ENCODE measurements at places on chromosomes 4 and X. TPM values are rescaled to one million over a fixed set of nuclear protein-coding genes. Genes with fewer than 3 reads are reported as not detected.
A peak's percentile ranks its signal among the peaks of the same experiment; 100 is the strongest.

Gene STPG2
- total RNA-seq, result under 0.01 TPM

Gene STAP1
- total RNA-seq, result not detected

Gene CETN2
- total RNA-seq, result 40.8 TPM

Gene ADGRG4
- total RNA-seq, result not detected

Gene PDCL2
- total RNA-seq, result not detected

Gene RADX
- 1.7 TPM for total RNA-seq

Gene MAGEC1
- total RNA-seq, result not detected

Gene RBMXL3
- not detected for total RNA-seq

Gene CT47A7
- not detected for total RNA-seq

Gene DDX60
- total RNA-seq, result 23.1 TPM

Gene HOPX
- 3.3 TPM for total RNA-seq

Gene F11
- not detected for total RNA-seq

Gene POLN
- total RNA-seq, result 5.6 TPM

Gene MAGEA4
- total RNA-seq, result not detected

Gene PPARGC1A
- total RNA-seq, result 4.4 TPM

Gene MAGEH1
- 16.5 TPM for total RNA-seq

Gene PCDH10
- 0.66 TPM for total RNA-seq

Gene SLC6A14
- total RNA-seq, result not detected

Gene ATP8A1
- 4.8 TPM for total RNA-seq

Gene DMRTC1
- total RNA-seq, result not detected

Gene TRIM61
- 4.5 TPM for total RNA-seq

GRCh38 chr4:75007891-75008290 is 75.0 kb downstream of the PARM1 start:
- DNase-seq, result no peak

- peak; percentile 2 for DNase-seq
Measured at GRCh38 chrX:15299941-15300851, 15.2 kb downstream of the ASB11 start.

DNA sequence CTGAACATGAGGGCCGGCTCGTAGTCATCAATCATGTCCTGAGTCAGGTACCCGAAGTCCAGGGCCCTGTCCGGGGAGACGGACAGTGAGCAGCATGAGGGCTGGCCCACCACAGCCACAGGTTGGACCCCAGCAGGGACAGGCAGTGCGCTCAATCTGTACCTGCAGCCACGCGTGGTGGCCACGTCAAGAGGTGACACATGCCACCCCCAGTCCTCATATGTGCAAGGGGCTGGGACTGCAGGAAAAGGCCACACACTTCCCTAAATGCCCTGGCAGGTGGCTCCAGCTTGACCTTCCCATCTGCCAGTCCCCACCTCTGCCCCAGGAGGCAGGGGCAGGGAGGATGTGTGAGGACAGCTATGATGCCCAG is 73.8 kb upstream of the MXD4 start:
- no peak for DNase-seq

DNA sequence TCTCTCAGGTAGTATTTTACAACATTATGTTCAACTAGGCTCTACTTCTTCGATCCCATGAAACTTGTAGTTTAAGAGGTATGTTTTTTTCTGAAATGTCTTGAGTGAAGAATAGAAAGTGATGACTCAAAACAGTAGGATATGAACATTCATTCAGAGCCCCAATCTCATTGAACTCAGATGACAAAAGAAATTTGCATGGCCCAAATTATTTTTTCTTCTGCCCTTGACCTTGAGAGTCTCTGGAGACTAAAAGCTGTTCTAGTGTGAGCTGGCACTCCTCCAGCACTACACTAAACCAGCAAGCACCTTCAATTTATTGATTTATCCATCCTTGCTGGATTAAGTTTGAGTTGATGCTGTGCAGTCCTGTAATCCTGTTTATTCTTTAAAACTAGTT is 4.0 kb downstream of the DCLK2 start:
- no peak for DNase-seq

- no peak for DNase-seq
Measured at GRCh38 chr4:113276464-113277170, 227.2 kb downstream of the ANK2 start.

GRCh38 chr4:100493756-100494155 is 24.1 kb downstream of the EMCN start:
- DNase-seq, result peak; percentile 45

GRCh38 chr4:144687466-144687865 is 41.5 kb downstream of the HHIP start:
- DNase-seq, result no peak

DNA sequence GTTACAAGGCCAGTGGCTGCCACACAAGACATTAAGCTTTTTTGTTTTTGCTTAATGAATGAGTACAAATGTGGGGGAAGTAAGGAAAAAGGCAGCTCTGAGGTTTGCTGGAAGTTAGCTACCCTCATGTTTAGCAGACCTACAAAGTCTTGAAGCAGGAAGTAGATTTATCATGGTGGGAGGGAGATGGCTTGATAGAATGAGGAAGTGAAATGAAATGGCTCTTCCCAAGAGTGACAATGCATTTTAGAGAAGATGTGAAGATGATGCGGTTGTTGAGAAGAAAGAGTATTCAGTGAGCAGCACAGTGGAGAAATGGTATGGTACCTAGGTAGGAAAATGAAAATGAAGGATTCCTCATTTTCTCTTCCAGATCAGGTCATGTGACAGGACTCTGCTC is 108.0 kb downstream of the SLIT2 start:
- no peak for DNase-seq

GRCh38 chr4:56743550-56743949 is 62.5 kb upstream of the HOPX start:
- no peak for DNase-seq

GRCh38 chr4:4320951-4321714 is 31.1 kb downstream of the ZBTB49 start:
- no peak for DNase-seq

- DNase-seq, result no peak
Measured at GRCh38 chr4:44121210-44121609, 327.4 kb downstream of the KCTD8 start.

- DNase-seq, result no peak
Measured at GRCh38 chr4:15558561-15558960, 88.9 kb downstream of the CC2D2A start.

DNA sequence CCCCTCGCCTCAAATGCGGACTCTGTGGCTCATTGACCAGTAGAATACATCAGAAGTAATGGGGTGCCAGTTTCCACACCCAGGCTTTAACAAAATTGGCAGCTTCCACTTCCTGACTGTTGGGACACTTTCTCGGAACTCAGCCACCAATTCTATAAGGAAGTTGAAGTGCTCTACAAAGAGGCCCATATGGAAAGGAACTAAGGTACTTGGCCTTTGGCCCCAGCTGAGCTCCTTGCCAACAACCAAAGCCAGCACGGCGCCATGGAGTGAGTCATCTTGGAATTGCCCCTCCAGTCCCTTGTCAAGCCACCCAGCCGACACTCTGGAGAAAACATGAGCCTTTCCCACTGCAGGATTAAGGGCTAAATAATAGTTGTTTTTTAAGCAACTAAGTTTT is 262.2 kb upstream of the INTU start:
- DNase-seq, result peak; percentile 50

DNA sequence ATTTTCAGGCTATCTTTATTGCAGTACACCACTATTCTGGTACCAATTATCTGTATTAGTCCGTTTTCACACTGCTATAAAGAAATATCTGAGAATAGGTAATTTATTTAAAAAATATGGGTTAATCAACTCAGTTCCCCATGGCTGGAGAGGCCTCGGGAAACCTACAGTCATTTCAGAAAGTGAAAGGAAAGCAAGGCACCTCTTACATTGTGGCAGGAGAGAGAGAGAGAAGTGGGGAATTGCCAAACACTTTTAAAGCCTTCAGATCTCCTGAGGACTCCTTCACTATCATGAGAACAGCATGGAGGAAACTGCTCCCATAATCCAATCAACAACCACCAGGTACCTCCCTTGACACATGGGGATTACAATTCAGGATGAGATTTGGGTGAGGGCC is 54.7 kb downstream of the AMER1 start:
- DNase-seq, result no peak

DNA sequence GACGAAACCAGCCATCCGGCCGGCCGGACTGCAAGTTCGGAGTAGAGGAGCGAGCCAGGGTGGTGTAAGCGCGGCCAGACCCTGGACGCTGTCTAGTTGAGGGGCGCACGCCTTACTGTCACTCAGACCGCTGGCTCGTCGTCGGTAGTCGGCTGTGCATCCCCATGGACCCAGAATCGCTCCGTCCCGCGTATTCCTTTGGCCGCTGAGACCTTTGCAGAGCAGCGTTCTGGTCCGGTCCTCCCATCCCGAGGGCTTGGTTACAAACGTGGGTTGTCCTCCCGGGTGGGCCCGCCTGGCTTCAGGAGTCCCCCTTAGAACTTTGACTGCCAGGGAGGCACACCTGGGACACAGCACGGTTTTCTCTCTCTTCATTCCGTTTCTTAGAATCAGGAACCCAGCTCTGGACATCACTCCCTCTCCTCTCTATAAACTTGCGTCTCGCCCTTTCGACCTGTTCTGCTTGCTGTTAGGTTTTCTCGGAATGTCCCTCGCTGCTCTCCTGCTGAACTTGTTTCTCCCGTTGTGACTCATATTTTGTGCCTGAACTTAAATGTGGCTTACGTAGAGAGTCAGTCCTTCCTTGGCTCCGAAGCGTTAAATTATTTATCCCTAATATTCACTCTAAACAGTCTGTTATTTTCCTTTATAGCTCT is 672 bp downstream of the PGM2 start:
- DNase-seq, result peak; percentile 61

GRCh38 chr4:5184606-5185005 is 133.3 kb downstream of the STK32B start:
- DNase-seq, result no peak

GRCh38 chr4:101183666-101184373 is 163.5 kb downstream of the PPP3CA start:
- peak; percentile 53 for DNase-seq

GRCh38 chr4:84944947-84945346 is 21.5 kb downstream of the WDFY3 start:
- DNase-seq, result peak; percentile 54

DNA sequence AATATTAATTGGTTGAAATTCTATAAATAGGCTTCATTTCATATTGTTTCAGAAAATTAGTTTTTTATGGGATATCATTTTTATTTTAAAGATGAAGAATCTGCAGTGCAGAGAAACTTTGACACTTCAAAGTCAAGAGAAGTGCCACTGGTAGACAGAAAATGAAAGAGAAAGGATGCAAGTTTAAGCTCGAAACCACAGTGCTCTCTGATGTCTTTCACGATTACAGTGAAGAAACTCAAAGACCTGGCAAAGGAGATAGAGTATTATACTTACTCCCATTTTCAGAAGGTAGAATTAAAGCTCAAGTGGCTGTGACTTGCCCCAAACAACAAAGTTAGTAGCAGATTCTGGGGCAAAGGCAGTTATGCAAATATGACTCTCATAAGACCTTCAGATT is 745.4 kb downstream of the TECRL start:
- DNase-seq, result no peak

- no peak for DNase-seq
Measured at GRCh38 chr4:21884615-21885014, 64.0 kb downstream of the KCNIP4 start.

- no peak for DNase-seq
Measured at GRCh38 chrX:69493193-69493592, 10.9 kb upstream of the NALF2 start.

GRCh38 chr4:82754513-82755165 is 44.0 kb downstream of the SCD5 start:
- DNase-seq, result no peak

- peak; percentile 7 for DNase-seq
Measured at GRCh38 chrX:1246816-1247215, 21.8 kb upstream of the CSF2RA start.

DNA sequence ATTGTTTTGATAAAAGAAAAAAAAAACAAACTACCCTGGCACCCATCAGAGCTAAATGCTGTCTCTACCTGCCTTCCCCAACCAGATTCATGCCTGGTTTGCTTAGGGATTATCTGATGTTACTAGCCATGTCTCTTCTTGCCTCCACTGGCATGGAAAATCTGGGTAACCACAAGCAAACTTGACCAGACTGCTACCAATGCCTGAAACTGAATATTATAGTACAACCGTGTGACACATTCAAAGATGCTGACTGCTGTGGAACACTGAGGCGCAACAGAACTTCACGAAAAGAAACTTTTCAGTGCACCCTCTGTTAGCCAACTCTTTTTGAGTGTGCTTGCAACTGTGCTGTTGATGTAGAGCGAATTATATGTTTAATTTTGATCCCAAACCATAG is 228.1 kb downstream of the CBR4 start:
- no peak for DNase-seq

GRCh38 chrX:95063554-95063953 is 1389.5 kb downstream of the FAM133A start:
- no peak for DNase-seq

DNA sequence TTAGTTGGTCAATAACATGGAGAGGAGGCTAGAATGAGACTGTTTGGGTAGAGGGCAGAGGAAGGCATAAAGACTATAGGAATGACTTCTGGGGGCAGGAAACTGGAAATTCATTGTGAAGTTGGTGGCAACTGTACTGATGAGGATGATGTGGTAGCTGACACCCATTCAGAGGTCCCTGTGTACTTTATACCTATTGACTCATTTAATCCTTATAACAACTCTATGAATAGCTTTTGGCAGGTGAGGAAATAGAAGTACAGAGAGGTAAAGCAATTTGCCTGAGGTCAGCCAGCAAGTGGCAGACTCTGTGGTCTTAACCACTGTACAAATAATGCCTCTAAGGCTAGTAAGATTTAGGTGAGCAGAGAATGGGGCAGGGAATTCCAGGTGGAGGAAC is 100.1 kb downstream of the GATB start:
- DNase-seq, result no peak

GRCh38 chrX:48726596-48726995 is 30.1 kb downstream of the SUV39H1 start:
- DNase-seq, result no peak

GRCh38 chr4:184163813-184164212 is 53.9 kb downstream of the ENPP6 start:
- peak; percentile 38 for DNase-seq

GRCh38 chrX:17052793-17053192 is 106.3 kb downstream of the REPS2 start:
- DNase-seq, result no peak

- DNase-seq, result no peak
Measured at GRCh38 chr4:164188236-164188635, 565.7 kb upstream of the SMIM31 start.

DNA sequence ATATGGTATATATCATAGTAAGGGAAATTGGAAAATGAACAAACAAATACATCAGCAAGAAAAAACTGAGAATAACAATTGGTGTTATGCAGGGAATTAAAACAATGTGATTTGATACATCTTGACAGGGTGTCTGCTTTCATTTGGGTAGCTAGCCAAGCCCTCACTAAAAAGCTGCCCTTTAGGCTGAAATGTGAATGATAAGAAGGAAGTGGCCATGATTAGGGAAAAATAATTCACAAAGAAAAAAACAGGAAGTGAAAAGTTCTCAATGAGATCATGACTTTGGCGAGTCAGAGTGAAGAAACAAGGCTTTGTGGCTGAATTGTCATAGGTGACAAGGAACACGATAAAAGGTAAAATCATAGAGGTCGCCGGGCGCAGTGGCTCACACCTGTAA is 675.8 kb upstream of the SLIT2 start:
- no peak for DNase-seq

Data from fibroblast of lung (primary cell).